Lower lobe of right lung (tissue), 2 donors: ENCODE measurements at places on chromosomes 13 and 19. TPM values are rescaled to one million over a fixed set of nuclear protein-coding genes. Genes with fewer than 3 reads are reported as not detected.

OR7A5 gene
- not detected for total RNA-seq

COG6 gene
- total RNA-seq = 28.6 TPM

SELENOW gene
- 247 TPM for total RNA-seq

HCST gene
- 43.3 TPM for total RNA-seq

ERICH6B gene
- total RNA-seq = not detected

ATP4A gene
- total RNA-seq = not detected

SPRED3 gene
- total RNA-seq = 0.62 TPM

ZNF480 gene
- total RNA-seq = 9.0 TPM

GADD45B gene
- total RNA-seq = 89.9 TPM

DNA sequence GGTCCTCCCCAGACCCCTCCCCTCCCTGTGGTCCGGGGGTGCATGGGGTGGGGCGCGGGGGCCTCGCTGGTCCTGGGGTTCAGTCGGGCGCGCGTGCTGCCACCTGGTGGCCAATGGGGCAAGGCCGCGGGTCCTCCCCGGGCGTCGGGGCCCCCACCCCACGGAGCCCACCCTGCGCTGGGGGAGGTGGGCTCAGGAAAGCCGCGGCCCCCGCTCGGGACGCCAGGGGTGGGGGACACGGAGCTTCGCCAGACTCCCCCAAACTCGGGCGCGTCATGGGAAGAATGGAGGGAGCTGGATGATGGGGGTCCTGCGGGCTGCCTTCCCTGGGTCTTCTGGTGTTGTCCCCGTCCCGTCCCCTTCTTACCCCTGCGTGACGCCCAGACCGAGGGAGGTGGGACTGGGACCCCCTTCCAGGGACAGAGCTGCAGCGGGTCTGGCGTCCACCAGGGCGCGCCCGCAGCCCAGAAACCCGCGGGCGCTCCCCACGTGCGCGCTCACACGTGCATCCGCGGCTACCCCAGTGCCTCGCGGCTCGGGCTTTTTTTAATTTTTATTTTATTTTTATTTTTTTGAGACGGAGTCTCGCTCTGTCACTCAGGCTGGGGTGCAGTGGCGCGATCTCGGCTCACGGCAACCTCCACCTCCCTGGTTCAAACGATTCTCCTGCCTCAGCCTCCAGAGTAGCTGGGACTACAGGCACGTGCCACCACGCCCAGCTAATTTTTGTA lies 19.8 kb upstream of the TCF3 start:
- DNase-seq = peak; percentile 65
- peak overlapping the region; percentile 14 for H3K4me3 ChIP-seq
- H3K36me3 ChIP-seq = no peaks in the 10 kb centered on the region
- peaks cover 15% of the 10 kb centered on the region for H3K4me1 ChIP-seq

GRCh38 chr13:101763191-101763590 lies 310.7 kb downstream of the ITGBL1 start:
- no peak for DNase-seq
- no peak overlapping the region for H3K27ac ChIP-seq
- H3K4me1 ChIP-seq = no peaks in the 10 kb centered on the region
- no peaks in the 10 kb centered on the region for H3K36me3 ChIP-seq

GRCh38 chr19:4268816-4269430 lies 10.1 kb upstream of the SHD start:
- no peak overlapping the region for H3K27ac ChIP-seq
- no peaks in the 10 kb centered on the region for H3K4me1 ChIP-seq
- DNase-seq = no peak

DNA sequence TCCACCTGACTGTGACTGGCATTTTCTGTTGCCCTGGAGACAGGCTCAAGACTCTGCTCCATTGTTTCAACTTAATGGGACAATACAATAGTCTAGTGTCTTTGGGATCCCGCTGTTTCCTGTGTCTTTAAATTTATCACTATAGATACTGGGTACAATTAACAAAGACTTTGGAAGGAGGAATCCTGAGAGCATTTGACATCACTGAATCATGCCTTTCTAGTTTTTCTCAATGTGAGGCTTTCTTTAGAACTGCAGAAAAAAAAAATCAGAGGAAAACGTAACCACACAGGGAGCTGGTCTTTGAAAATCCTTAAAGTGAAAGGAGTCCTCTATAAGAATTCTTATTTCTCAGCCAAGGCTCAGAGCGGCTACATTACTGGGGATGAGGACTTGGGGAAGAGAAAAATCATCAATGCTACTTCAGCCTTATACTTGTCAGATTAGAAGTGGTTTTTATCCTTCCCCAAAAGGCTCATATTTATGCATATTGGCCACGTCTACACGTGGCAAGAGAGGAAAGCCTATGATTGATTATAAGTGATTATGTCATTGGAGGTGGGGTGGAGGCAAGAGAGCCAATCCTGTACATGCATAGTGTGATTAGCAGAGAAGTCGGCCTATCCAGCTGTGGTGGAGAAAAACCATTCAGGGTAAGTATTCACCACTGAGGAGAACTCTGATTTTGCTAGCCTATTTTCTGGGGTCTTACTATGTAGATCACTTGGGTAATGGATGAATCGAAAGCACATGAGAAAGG lies 34.4 kb upstream of the UBL3 start:
- no peaks in the 10 kb centered on the region for H3K27me3 ChIP-seq
- H3K27ac ChIP-seq = no peak overlapping the region
- H3K36me3 ChIP-seq = no peaks in the 10 kb centered on the region
- no peak overlapping the region for H3K4me3 ChIP-seq
- no peaks in the 10 kb centered on the region for H3K4me1 ChIP-seq

GRCh38 chr19:5822181-5822844 lies 17.2 kb downstream of the FUT6 start:
- no peaks in the 10 kb centered on the region for H3K4me1 ChIP-seq
- no peak for DNase-seq
- no peaks in the 10 kb centered on the region for H3K36me3 ChIP-seq
- no peak overlapping the region for H3K27ac ChIP-seq
- no peak overlapping the region for H3K4me3 ChIP-seq

DNA sequence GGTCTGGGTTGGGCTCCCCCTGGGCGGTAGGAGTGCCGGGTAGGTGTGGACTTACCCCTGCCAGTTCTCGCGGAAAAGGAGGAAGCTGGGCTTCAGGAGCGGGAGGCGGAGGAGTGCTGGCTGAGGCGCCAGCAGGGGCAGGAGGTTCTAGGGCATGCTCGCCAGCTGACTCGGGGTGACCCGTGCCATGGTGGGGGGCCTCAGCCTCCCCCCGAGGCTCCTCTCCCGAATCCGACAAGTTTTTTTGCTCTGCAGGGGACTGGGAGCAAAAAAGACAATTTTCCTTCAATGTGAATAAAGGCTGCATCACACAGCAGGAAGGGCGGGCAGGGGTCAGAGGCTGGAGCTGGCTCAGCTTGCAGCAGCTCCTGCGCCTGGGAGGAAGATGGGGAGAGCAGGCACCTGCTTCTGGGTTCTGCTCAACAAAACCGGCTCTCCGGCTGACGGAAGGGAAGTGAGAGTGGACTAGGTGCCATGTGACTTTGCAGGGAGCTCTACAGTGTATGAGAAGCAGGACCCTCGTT lies 26.5 kb downstream of the RANBP3 start:
- no peak overlapping the region for H3K27ac ChIP-seq
- H3K36me3 ChIP-seq = peaks cover 10% of the 10 kb centered on the region
- peak; percentile 54 for DNase-seq
- H3K4me1 ChIP-seq = peaks cover 95% of the 10 kb centered on the region

GRCh38 chr13:33372251-33372919 lies 86.8 kb upstream of the STARD13 start:
- no peak overlapping the region for H3K4me3 ChIP-seq
- no peaks in the 10 kb centered on the region for H3K36me3 ChIP-seq
- no peak for DNase-seq
- H3K27ac ChIP-seq = no peak overlapping the region

GRCh38 chr13:85742355-85742754 lies 56.9 kb downstream of the SLITRK6 start:
- no peaks in the 10 kb centered on the region for H3K36me3 ChIP-seq
- DNase-seq = no peak
- no peaks in the 10 kb centered on the region for H3K4me1 ChIP-seq
- H3K27me3 ChIP-seq = no peaks in the 10 kb centered on the region

GRCh38 chr19:18251587-18252369 lies 22.5 kb downstream of the IQCN start:
- peaks cover 20% of the 10 kb centered on the region for H3K4me1 ChIP-seq
- no peaks in the 10 kb centered on the region for H3K27me3 ChIP-seq
- H3K4me3 ChIP-seq = no peak overlapping the region
- H3K27ac ChIP-seq = no peak overlapping the region
- H3K36me3 ChIP-seq = peaks cover 1% of the 10 kb centered on the region
- DNase-seq = peak; percentile 69

DNA sequence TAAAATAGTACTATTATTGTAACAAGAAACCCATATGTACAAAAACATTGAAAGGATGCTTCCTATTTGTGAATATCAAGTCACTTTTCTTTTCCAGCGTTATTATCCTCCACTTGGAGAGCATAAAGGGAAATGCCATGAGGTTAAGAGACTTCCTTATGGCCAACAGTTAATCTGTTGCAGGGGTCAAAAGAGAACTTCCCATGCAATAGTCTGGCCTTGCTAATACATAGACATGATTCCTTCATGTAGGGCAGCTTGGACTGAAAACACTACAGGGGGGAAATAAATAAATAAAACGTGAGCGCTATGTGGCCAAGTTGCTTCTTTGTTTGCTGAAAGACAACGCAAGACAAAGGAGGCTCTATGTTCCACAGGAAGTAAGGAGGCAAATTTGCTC lies 269.1 kb upstream of the EDNRB start:
- no peaks in the 10 kb centered on the region for H3K27me3 ChIP-seq
- no peaks in the 10 kb centered on the region for H3K4me1 ChIP-seq
- H3K27ac ChIP-seq = no peak overlapping the region
- H3K36me3 ChIP-seq = no peaks in the 10 kb centered on the region
- no peak for DNase-seq

GRCh38 chr13:107459430-107459829 lies 755.9 kb downstream of the LIG4 start:
- DNase-seq = no peak
- no peak overlapping the region for H3K27ac ChIP-seq
- H3K36me3 ChIP-seq = no peaks in the 10 kb centered on the region
- no peaks in the 10 kb centered on the region for H3K27me3 ChIP-seq

DNA sequence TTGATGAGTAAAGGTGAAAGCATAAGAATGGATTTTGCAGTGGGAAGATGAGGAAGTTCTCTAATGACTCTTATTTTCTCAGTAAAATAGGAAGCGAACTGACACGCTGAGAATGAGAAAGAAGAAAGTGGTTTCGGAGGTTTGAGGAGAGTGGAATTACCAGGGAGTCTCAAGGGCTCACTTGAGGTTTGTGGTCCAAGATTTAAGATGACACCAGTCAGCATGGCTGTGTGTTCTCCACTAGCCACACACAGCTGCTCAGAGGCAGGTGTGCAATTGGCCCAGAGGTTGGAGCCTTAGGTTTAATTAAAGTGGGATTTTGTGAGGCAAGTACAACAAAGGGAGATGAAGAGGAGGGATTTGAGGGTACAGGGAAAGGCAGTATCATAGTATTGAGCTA lies 99.6 kb upstream of the NBEA start:
- H3K27ac ChIP-seq = no peak overlapping the region
- no peaks in the 10 kb centered on the region for H3K36me3 ChIP-seq
- no peaks in the 10 kb centered on the region for H3K27me3 ChIP-seq
- no peak overlapping the region for H3K4me3 ChIP-seq
- H3K4me1 ChIP-seq = no peaks in the 10 kb centered on the region

DNA sequence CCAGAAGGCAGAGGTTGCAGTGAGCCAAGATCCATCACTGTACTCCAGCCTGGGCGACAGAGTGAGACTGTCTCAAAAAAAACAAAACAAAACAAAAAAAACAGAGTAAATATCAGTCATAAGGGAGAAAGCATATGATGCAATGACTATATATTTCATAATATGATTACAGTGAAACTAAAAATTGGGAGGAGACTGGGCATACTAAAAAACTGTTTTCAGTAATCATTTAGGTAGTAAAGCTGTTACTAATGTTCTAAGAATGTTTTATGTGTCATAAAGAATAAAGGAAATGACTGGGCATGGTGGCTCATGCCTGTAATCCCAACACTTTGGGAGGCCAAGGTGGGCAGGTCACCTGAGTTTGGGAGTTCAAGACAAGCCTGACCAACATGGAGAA lies 15.9 kb downstream of the ZNF573 start:
- DNase-seq = no peak
- H3K4me3 ChIP-seq = no peak overlapping the region
- H3K36me3 ChIP-seq = peaks cover 57% of the 10 kb centered on the region
- H3K27ac ChIP-seq = no peak overlapping the region
- H3K27me3 ChIP-seq = no peaks in the 10 kb centered on the region

DNA sequence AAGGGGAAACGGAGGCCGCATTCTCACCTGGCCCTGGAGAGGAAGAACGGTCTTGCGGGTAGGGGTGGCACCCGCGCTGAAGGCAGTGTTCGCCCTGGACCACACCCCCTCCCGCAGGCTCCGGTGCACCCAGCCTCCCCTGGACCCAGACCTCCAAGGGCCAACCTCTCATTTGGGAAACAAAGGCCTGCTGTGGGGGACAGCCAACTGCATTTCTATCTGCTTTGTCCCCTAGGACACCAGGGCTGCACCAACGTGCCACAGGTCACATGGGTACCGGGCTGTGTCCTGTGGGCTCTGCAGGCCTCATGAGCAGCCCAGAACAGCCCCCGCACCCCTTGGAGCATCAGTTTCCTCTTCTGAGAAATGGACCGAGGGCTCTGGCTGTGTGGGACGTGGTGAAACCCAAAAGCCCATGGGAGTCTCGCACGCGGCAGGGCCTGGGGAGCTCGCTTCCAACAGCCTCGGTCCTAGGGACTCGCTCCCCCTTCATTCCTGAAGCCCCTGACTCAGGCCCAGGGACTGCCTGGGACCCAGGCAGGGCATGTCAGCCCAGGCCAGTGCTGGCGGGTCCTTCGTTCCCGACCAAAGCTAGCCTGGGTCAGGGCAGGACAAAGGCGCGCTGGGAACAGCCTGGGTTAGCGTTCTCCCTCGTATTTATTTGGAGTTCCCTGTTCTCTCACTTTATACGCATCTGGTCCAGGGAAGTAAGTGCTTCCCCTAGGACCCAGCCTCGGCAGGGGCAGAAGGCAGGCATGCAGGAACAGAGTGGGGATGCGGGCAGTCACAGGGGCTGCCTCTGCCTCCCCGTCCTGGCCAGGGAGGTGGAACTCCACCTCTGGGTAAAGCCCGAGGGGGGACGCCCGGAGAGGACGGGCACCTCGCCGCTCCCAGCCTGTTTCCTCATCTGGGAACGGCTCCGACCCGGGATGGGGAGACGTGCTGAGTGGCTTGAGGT lies 4.6 kb downstream of the TCF3 start:
- H3K4me1 ChIP-seq = peaks cover 13% of the 10 kb centered on the region
- no peaks in the 10 kb centered on the region for H3K27me3 ChIP-seq
- H3K4me3 ChIP-seq = no peak overlapping the region
- H3K36me3 ChIP-seq = peaks cover 50% of the 10 kb centered on the region

DNA sequence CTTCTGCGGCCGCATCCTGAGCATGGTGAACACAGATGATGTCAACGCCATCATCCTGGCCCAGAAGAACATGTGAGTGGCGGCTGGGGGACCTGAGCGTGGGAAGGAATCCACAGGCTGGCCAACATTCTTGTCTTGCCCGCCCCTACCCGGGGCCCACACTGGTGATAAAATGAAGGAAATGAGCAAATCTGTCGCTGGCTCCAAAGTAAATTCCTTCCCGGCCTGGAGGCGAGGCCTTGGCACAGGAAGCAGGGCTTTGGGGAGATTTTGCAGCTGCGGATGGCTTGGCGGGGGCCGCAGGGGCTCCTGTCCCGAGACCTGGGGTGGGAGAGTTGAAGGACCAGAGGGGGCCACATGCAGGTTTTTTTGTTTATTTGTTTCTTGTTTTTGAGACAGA lies 4.4 kb downstream of the KXD1 start:
- H3K27me3 ChIP-seq = no peaks in the 10 kb centered on the region
- H3K4me3 ChIP-seq = no peak overlapping the region
- DNase-seq = no peak
- peak overlapping the region; percentile 50 for H3K27ac ChIP-seq
